ENCODE measurements at places on chromosomes 4 and X.

GRCh38 chr4:113141901-113142346 lies 92.5 kb downstream of the ANK2 start:
- DNase-seq: peak; percentile 17

GRCh38 chr4:185599553-185600243 lies 64.4 kb upstream of the PDLIM3 start:
- no peak for DNase-seq

DNA sequence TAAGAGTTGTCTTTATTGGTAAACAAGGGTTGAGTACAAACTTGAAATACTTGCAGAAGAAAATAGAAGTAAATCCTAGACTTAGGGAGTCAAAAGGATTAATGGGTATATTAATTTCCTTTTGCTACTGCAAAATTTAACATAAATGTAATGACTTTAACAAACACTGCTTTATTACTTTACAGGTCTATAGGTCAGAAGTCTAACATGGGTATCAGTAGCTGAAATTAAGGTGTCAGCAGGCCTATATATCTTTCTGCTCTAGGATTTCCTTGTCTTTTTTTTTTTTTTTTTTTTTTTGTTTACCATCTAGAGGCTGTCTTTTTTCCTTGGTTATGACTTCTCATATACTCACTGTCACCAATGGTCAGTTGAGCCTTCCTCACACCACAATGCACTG lies 220.4 kb downstream of the GRID2 start:
- DNase-seq: no peak

DNA sequence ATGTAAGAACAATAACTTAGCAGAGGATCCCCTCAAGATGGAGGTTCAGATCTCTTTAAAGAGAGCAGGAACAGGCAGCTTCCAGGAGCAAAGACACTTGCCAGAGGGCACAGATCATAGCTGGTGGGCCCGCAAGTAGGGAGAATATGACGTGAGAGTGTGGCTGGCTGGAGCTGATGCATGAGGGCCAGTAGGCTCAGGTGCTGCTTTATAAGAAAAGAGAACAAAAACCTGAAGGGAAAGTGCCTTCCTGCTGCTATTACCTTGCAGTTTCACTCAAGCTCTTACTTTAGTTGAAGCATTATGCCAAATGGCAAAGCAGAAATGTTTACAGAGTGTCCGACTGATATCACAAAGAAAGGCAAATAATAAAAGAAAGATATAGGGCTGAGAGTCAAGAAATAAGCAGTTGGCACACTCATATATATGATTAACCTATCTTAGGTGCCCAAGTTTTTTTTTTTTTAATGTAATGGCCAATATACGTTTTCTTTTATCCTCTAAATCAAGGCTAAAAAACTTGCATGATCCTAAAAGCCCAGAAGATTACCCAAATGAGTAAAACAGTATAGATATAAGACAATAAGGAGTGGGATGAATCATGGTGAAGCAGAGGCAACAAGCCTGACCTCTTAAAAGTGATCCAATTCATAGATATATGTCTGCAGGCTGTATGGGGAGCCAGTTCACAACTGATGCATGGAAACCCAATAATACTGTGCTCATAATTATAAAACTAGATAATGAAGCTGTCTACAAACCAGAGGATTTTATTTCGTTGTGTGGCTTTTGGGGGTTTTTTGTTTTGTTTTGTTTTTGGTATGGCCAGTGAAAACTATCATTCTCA lies 12.6 kb downstream of the NR0B1 start:
- no peak for DNase-seq

GRCh38 chrX:133609166-133609565 lies 193.9 kb upstream of the GPC4 start:
- DNase-seq: no peak

DNA sequence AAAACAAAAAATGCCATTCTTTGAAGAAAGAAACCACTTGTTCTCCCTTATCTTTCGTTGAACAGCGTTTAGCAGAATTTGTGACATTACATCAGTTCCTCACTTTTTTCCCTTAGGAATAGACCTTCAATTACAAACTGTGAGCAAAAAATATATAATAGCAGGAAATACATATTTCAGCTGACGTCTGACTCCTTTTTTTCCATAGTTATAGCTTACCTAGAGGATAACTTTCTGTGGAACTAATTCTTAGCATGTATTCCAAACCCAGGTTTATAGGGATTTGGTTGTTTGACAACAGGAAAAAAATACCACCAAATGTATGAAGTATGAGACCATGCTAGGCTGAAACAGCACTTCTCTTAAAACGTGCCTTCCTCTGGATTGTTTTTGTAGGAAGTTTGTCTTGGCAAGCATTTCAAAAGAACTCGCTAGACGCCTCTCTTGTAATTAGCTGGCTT lies 2.0 kb upstream of the LIMCH1 start:
- DNase-seq: no peak

- DNase-seq: no peak
These were observed 969.7 kb downstream of the PDHA2 start for GRCh38 chr4:96809563-96809962.
